ENCODE measurements at places on chromosomes 4 and X.

GRCh38 chrX:141278306-141278705 lies 36.0 kb upstream of the SPANXC start:
- DNase-seq: no peak

DNA sequence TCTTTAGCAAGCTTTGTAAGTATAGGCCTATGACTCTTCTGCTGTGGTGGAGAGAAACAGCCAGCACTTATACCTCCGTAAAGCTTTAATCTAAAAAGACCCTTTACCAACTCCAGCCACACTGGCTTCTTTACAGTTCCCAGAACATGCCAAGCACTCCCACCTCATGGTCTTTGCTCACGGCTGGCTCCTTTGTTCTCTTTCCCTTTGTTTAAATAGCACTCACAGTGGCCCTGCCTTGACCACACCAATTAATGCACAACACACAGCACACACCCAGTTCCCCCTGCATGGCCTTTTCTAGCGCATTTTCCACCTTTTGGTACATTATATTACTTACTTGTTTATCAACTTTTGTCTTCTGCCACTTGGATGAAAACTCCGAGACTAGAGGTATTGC lies 18.9 kb downstream of the PPID start:
- DNase-seq: no peak

DNA sequence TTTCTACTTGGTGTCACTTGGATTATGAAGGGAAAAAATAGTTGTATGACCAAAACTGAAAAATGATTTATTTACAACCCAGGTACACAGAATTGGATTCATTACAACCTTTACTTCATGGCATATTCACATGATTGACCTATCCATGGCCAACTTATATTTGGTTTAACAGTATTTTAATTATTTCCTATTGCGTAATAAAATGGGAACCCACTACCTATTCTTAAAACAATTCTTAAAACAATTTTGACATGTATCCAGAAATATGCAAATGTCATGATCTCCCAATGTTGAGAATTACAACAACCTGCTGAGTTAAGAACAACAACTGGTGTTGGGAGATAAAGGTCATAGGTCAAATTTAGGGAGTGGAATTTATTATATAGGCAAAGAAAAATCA lies 54.8 kb upstream of the DDX53 start:
- DNase-seq: no peak

DNA sequence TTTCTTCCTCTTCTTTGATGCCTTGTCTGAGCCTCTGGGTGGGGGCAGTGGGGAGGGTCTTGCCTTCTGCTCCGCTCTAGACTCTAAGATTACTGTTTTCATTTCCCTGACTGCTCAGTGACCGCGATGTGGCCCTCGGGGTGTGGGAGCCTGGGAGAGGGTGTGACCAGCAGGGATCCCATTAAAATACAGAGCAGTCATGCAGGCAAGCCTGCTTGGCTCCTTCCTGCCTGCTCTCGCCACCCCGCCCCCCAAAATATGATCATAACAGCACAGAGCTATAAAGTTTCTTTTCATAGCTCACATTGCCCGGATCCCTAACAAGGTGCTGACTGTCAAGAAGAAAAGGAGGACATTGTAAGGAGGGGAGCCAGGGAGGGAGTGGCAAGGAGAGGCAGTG lies 332.9 kb downstream of the RAB28 start:
- DNase-seq: no peak

DNA sequence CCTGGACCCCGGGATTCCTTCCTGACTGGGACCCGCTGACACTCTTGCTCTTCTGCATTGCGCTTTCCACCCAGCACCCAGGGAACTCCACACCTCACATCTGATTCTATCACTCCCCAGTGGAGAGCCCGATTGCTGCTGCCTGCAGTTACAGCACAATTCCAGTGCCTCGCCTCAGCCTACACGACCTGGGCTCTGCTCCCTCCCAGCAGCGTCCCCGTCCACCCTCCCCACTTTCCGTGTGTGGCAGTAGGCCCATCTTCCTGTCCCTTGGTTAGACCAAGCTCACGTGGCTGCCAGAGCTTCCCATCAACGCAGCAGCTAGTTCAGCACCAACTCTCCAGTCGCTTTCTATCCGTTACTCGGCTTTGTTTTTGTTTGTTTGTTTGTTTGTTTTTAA lies 66.6 kb upstream of the SORBS2 start:
- no peak for DNase-seq

- DNase-seq: no peak
These were observed 28.2 kb upstream of the IGSF1 start for GRCh38 chrX:131317326-131317725.

DNA sequence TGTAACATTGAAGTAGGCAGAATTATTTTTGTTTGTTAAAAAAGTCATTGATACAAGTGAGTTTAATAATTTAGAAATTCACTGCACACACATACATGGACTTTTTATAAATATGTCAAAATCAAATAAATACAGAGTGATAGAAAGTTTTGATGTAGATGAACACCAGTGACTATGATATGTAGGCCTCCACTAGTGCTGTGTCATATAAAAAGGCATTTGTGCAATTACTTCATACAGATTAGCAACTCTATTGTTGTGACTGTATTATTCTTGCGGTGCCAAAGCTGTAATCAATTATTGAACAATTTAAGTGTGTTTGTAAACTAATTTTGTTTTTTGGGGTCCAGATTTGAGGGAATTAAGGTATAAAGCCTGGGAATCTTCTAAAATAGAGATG lies 366.2 kb upstream of the PITX2 start:
- no peak for DNase-seq

DNA sequence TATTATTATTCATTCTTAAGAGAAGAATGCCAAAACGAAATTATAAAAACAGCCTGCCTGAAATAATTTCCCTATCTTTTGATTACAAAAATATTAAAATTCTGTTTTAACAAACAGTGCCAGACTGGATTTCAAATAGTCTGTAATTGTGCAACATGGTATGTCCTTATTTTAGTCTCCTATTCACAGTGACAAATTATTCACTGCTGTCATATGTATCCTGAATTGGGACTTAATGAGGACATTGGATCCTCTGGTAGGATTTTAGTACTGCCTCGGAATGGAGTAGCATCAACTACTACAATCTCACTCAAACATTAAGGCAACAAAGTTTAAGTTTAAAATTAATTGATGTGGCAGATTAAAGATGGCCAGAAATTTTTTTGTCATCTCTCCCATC lies 97.6 kb downstream of the CASK start:
- no peak for DNase-seq

DNA sequence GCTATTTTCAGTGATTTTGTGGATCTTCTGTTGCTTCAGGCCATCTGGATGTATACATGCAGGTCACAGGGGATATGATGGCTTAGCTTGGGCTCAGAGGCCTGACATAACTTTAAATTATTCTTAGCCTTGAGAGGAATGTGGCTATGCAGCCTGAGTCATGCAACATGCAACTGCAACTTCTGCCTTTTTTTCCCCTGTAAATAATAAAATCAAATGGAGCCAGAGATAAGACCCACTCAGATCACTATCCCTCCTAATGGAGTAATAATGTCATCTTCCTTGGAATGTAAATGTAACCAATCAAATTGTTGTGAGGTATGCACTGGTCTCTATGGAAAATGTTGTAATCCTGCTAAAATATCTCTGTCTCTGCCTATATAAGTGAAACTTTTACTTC lies 54.9 kb downstream of the MAGEB17 start:
- no peak for DNase-seq

DNA sequence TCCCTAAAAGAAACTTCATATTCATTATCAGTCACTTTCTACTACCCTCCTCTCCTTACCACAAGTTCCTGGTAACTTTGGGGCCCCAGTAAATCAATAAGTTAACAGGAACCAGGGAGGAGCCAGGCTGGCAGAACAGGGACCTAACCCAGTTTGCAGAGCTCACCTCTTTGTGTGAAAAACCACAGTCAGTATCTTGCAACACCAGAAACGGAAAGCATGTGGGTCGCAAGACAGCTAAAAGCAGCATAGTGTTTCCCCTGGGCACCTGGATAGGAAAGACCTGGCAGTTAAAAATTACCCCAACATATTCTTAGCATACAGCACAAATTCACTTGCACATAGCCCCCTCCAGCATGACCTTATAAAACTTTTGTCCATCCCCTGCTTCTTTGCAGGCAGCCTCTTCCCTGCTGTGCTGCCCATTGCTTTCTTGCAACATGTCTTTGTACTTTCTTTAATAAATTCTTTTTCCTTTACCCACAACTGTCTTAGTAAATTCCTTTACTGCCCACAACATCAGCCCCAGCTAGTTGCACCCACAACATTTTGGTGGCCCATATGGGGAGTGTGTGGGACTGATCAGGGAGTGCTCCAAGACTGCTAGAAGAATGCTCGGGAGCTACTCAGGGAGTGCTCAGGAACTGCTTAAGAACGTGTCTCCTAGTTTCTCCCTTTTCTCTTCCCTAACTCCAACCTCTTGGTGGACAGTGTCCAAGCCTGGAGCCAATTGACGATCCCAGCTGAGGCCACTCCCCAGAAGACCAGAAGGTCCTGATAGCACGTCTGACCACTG lies 83.4 kb downstream of the MSN start:
- DNase-seq: no peak

GRCh38 chr4:36224972-36225903 lies 19.1 kb downstream of the ARAP2 start:
- no peak for DNase-seq

DNA sequence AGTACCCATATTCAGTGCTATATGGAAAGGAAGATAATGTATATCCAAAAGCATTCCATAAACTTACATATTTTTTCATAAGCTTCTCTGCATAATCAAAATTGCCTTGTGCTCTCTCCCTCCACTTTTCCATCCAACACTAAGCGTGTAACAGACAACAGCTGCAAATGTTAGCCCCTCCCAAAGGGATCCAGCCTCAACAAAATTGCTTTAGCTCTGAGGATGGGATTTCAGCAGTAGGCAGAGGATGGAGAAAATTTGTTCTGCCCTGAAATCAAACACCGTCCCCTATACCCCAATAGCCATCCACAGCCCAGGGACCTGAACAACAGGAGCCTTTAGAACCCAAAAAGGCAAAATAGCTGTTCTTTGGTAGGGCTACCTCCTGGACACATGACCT lies 28.8 kb upstream of the FGF13 start:
- DNase-seq: no peak

DNA sequence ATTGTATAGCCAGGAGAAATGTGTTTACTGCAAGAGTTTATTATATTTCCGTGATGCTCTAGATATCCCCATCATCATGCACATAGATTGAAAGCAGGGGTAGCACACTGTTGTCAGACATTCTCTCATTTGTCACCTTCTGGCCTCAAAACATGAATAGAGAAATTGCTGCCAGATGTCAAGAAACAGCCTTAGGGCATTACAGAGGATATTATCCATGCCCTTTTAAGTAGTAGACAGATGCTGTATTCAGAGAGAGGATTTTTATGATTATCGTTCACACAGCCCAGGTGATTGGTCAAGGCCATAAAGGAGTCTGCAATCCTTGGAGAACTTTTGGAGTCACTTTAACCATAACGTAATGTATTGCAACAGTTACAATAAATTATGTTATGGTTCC lies 1961.5 kb upstream of the TENM3 start:
- DNase-seq: no peak

DNA sequence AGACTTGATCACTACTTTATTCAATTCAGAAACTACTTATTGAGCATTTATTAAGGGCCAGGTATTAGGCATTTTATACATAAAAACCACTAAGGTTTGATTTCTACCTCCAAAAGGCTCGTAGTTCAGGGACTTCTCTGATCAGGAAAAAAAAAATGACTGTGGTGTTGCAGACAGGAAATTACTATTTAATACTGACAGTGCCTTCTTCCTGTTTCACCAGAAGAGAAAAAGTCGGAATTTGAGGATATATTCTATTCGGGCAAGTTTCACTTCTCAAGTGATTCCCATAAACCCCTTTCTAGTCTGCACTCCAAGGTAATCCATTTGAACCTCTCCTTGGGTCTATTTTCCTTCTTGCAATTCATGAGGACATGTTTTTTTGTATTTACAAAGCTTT lies 15.3 kb upstream of the TASL start:
- no peak for DNase-seq

DNA sequence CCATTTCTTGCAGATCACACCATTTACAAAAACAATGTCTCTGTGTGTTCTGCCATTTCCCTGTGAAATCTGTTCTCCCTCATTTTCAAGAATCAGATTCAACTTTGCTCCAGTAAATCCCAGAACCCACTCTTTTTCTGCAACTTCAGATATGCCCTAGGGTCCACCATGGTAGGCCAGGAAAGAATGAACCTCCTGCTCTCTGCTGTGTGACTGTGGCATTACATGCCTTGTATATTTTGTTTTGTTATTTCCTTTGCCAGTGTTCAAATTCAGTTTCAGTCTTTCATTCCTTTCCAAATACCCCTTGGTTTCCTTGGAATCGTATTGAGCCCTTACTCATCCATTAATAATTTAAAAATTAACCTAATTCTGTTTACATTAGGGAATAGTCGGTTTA lies 290.2 kb upstream of the VCX start:
- no peak for DNase-seq

GRCh38 chrX:38327775-38328081 lies 419 bp upstream of the RPGR start:
- no peak for DNase-seq
